ENCODE measurements at places on chromosomes 1 and 21.

GRCh38 chr1:70922196-70922595, 125.4 kb downstream of the PTGER3 start:
- DNase-seq = no peak

DNA sequence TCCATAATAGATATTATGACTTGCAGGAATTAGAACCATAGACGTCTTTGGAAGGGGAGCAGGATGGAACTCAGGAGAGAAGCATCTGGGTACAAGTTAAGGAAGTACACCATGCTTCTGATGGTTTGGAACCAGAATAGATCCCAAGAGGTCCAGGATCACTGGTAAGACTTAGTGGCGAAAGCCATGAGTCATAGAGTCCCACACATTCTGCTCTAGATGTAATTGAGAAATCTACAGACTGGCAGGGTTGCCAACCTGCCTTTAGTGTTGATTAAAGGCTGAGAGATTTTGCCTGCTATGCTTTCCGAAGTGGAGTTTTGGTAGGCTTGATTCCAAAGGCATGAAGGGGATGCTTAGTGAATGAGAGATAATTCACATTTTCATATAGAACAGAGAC, 57.1 kb upstream of the C1orf87 start:
- DNase-seq = no peak

DNA sequence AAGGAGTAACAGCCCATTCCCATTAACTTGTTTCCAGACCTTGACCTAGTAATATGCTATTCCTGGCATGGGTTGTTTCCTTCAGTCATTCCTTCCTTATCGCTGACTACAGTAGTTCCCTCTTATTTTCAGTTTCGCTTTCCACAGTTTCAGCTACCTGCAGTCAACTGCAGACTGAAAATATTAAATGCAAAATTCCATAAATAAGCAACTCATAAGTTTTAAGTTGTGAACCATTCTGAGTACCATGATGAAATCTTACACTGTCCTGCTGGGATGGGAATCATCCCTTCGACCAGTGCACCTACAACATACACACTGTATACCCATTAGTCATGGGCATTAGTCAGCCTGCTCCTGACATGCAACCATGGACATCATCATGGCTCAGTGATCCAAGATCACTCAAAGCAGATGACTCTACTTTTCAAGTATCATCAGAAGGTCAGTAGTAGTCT, 66.7 kb downstream of the CCDC30 start:
- no peak for DNase-seq

DNA sequence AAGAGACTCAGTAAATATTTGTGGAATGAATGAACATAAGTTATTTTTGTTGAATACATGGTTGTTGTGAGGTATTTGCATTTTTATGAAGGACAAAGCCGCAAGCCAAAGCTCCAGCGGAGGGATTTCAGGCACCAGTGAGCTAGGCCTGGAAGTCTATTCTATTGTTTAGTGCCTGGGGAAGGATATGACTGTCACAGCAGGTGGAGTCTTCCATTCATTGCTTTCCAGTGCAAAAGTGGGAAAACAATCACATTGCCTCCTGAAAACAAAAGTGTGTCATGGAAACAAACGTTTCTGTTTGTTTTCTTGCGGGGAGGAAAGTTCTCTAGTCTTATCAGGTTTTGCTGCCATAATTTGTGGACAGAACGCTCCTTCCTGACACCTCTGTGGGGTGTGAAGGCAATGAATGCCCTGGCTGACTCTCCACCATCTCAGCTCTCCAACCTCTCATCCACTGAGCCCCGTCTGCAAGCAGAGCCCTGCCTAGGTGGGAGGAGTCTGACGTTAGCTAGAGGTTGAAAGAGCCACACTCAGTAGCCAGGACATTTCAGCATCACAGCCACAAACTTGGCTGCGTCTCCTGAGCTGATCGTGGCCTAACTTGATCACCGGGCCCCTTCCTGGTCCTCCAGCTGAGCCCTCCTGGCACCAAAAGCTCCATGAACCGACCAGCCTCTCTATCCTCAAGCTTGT, 739.1 kb downstream of the MATN1 start:
- DNase-seq = no peak

GRCh38 chr1:115632251-115633026, 9.3 kb upstream of the VANGL1 start:
- DNase-seq = no peak

DNA sequence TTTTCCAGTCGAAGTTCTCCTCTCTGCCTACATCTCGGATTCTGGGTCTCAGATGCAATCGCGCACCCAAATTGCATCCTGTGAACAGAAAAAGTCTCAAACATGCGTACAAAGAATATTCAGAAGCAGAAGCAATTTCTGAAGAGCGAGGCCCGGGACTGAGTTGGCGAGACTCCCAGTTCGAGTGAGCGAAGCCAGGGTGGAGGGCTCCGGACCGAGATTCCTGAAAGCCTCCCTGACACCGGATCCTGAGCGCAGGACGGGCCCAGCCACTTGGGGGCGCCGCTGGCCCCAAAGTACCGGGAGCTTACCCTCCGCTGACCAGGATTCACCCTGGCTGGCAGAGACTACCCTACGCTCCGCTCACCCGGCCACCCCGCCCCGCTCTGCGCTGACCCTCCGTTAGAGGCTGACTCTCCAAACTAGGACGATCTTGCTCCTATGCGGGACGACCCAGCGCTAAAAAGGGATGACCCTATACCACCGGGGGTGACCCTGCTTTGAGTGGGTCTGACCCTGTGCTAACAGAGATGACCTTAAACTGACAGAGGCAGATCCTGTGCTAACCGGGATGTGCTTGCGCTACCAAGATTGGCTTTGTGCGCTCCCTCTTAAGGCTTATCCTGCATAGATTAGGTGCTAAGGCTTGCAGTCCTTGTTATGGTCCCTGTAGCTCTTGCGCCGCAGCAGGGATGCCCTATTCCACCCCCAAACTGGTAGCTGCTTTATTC, 12.1 kb downstream of the FOXD2 start:
- no peak for DNase-seq

Measured in stimulated activated CD4-positive, alpha-beta T cell treated with anti-CD3 and anti-CD28 coated beads, Interleukin-4, amount 100 ng/mL, for 48 hours (primary cell).